Substantia nigra (tissue), 51 donors: ENCODE measurements at places on chromosomes 12 and 14.

DNA sequence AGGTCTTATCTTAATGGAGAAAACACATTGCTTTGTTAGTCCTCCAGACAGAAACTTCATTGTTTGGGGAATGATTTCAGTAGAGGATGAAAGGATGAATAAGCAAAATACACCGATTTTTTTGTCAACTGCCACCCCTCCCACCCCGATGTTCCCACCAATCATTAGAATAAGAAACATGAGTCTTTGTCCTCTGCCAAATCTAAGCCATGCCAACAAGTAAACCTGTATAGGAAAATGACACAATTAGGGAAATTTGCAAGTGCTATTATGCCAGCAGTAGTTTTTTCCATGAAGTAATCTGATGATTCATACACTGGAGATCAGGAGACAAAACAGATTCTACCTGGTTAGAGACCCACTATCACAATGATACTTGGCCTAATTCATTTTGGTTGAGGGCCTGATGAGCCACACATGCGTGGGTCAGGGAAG is 35.9 kb downstream of the FLRT2 start:
- DNase-seq, result no peak

DNA sequence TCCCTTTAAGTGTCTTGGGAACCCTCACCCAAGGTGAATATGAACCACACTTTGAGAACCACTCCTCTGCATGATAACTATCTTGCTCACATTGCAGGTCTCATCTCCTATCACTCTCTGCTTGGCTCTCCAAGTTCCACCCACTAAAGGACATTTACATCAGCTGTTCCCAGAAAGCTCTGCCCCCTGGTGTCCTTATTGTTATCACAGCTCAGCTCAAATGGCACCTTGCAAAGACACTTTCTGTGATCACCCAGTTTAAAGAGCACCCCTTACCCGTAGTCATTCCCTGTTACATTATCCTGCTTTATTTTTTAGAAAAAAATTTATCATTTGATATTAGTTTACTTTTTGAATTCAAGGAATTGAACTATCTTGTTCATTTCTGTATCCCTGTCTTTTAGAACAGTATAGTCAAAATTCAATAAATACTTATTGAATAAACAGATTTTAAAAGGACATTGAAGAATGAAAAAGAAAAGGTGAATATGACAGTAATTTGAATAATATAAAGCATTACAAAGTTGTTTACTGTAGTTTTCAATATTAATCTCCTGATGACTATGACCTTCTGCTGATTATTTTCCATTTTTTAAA is 20.5 kb upstream of the GUCY2C start:
- no peak for DNase-seq

- no peak for DNase-seq
These were observed 8.5 kb upstream of the MYL6B start for GRCh38 chr12:56143870-56144269.

DNA sequence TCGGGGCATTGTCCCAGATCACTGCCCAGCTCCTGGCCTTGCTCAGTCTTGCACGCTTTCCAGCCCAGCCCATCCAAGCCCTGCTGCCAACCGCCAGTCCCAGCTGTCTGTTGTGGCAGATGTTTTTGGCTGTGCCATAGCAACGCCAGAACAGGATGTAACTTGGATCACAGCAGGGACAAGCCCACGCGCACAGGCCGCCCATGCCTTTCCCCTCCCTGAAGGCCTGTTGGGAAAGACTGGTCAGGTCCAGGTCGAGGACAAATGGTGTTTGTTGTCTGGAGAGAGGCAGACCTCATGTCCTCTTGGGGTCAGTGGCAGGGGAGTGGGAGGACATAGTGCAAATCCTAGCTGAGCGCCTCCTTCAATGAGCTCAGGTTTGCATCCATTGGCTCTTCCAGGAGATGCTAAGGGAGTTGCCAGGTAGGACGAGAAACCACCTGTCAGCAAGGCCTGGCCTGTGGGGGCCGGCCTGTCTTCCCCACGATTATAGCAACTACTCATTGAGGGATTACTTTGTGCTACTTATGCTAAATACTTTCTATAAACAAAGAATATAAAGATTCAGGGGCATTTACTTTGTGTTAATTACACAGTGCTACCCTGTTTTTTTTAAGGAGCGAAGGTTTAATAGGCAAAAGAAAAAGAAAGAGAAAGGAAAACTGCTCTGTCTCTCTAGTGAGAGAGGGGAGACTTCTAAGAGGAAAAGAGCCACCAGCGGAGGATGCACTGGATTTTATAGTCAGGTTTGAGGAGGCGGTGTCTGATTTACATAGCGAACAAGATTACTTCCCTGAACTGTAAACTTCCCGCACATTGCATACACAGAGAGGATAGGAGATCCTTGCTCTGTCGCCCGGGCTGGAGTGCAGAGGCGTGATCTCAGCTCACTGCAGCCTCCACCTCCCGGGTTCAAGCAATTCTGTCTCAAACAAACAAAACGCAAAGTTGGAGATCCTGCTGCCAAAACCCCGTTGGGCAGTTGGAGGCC is 42.8 kb upstream of the CORO1C start:
- no peak for DNase-seq

DNA sequence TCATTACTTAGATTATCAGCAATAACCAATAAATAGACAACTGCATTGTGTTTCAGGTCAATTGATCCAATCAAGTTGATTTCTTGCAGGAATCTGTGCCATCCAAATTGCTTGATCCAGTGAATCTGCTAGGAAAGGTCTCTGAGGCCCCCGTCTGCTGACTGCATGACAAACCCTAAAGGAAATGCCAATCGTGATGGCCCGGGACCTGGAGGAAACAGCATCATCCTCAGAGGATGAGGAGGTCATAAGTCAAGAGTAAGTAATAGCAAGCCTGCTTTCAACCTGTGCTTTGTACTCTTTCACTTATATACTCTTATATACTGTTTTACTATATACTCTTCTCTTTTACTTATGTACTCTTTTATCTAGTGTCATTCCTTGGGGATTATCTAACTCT is 1.9 kb downstream of the TTLL5 start:
- DNase-seq, result no peak

DNA sequence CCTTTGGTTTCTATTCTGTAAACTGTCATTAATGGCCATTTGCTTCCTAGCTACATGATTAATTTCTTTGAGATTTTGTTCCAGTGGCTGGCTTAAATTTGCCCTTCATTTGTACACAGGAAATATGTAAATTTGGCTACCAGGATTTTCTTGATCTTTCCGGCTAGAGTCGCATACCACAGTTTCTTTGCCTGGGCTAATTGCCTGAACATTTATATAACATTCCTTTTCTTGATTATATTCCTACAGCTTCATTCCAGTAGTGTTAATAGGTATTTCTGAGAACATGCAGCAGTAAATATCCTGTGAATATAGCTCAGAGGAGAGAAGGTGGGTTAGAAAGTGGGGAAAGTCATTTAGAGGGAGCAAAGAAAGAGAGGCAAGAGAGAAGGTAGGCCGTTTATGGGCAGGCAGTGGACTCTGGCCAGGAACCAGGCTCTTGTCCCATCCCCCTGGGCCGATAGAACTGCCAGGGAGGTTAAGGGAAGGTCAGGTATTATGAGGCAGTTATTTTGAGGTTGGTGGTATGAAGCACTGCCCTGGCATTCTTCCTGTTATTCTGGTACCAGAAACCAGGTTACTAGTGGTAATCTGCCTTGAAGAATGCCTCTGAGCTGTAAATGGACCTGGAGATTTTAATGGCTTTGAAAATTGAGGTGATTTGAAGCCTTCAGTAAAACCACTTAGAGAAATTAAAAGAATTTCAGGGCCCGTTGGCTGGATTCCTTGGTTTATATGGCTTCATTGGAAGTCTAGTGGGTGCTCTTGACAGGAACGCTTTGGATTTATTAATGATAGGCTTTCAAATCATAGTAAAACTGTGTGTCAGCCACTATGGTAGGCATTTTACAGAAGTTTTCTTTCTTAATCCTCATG is 4.4 kb downstream of the RNF10 start:
- DNase-seq, result no peak

DNA sequence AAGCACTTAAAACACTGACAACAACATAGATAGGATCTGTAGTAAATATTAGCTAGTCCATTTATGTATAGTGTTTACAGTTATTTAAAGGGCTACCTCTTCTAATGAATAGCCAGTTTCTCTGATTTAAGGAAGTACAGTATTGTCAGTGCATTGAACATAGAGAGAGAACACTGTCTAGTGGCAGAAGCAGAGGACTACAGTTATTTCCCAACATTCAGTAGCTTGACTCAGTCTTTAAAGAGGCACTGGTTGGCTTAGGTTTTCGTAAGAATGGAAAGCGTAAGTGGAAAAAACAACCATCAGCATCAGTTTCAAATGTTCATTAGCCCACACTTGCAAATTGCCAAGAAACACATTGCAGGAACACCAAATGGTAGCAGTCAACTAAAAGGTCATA is 125.0 kb upstream of the HMGA2 start:
- DNase-seq, result no peak

DNA sequence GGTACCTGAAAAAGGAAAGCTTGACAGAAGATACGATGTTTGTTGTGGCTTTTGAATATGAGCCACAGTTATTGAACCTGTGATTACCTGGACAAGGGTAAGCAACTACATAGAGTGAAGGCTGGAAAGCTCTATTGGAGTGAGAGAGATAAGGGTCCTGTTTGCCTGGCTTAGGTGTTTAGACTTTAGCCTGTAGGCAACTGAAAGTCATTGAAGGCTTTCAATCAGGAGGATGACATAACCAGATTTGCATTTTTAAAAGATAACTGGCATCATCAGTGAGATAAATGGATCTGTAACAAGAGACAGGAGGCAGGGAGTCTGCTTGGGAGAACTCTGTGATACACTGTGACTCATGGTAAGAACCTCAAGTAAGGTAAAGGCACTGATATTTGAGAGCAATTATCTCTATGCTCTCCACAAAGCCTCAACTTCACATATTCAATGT is 128.9 kb upstream of the SOX5 start:
- DNase-seq, result no peak

DNA sequence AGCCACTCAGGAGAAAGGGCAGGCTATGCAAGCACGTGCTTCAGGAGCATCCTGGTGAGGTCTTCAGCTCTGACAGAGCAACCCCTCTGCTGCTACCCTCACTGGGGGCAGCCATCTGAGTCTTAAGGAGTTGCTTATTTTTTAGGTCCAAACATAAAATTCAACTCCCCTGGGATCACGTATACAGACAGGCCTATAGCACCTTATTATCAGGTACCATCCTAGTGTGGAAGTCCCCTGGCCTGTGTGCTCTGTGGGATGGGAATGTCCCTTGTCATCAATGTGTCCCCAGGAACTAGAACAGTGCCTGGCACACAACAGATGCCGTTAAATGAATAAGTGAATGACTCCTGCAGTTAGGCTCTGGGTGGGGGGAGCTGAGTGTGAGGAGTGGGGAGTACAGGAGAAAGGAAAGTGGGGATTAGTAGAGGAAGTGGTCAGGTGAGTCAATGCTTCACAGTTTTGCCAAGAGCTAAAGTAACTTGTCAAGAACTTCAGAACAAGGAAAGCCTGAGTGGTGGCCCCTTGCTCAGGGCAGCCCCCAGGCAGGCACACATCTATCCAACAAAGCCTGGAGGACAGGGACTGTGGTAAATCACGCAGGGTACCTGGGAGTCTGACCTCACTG is 33.5 kb downstream of the DAD1 start:
- DNase-seq, result no peak

GRCh38 chr14:43198465-43198864 is 1308.6 kb downstream of the FSCB start:
- DNase-seq, result no peak

DNA sequence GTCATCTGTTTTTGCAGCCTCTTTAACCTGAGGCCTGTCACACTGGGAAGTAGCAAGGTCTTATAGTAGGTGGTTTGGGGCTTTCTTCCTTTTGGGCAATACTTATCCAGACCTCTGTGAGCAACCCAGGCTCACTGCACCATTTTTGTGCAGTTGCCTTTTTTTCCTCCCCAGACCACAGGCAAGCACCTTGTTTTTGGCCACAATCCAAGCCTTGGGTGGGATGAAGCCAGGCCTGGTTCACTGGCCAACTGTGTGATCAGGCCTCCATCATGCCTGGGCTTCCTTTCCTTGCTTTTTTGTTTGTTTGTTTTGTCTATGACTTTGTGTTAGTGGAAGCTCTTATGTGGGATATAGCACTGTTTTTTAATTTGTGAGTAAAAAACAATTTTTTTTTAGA is 71.7 kb downstream of the DNAH10 start:
- DNase-seq, result no peak

- no peak for DNase-seq
These were observed 95.7 kb downstream of the RFLNA start for GRCh38 chr12:124390442-124391097.

DNA sequence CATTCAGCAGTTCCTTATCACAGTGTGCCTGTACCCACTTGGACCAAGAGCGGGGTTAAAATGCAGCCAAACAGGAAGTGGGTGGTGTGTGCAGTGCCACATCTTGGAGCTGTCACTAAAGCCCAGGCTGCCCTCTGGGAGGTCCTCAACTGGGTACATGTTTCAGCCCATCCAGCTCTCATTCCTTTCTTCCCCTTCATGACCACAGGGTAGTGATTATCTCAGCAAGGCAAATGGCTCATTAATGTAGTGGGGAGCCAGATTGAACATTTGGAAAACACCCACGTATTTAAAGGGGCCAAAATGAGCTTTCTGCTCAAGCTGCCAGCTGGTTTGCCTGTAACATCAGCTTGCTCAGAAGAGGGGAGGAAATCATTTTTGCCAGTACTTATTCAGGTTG is 210.8 kb upstream of the BTG1 start:
- DNase-seq, result no peak

GRCh38 chr14:69351385-69351784 is 46.7 kb downstream of the ERH start:
- DNase-seq, result no peak

- no peak for DNase-seq
These were observed 8.8 kb downstream of the VRK1 start for GRCh38 chr14:96805956-96806355.

DNA sequence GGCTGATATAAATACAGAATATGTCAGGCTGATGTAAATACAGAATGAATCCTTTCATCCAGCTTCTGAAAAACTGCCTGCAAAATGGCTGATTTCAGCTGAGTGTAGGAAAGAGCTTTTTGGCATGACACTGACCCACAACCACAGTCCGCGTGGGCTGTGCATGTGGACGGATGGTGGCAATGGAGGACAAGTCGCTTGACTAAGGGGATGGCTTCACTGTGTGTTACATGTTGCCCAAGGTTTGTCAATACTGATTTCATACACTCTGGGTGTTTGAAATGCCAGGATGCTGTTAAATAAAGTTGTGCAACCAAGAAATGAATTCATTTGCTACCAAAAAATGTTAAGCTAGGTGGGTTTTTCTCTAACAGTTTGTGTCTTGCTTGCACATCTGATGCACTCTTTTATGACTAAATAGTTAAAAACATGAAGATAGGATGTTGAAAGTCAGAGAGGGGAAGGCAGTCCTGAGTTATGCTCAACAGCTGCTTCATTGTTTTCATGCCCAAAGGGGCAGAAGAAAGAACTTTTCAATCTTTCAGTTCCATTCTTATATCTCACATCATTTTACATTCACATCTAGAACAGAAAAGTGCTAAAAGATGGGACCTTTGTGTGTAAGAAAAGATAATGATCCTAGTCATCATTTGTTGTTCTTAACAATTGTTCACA is 36.5 kb upstream of the OVCH1 start:
- no peak for DNase-seq

DNA sequence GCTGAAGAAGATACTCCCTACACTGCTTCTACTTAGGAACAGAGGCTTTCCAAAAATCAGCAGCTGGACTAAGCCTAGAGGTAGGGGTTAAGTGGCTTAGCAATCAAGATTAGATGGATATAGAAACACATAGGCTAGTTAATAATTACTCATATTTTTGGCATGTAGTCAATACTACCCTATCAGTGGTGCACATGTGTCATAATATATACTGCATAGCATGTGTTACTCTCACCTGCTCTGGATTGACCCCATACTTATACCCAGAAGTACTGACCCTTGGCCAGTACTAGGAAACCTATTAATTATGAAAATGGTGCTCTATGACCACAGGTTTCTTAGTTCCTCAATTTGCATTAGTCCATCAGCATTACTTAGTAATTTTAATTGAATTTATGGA is 528.4 kb upstream of the LMO3 start:
- DNase-seq, result no peak
